ENCODE measurements at places on chromosomes 1 and 21. TPM values are rescaled to one million over a fixed set of nuclear protein-coding genes. Genes with fewer than 3 reads are reported as not detected.

DNA sequence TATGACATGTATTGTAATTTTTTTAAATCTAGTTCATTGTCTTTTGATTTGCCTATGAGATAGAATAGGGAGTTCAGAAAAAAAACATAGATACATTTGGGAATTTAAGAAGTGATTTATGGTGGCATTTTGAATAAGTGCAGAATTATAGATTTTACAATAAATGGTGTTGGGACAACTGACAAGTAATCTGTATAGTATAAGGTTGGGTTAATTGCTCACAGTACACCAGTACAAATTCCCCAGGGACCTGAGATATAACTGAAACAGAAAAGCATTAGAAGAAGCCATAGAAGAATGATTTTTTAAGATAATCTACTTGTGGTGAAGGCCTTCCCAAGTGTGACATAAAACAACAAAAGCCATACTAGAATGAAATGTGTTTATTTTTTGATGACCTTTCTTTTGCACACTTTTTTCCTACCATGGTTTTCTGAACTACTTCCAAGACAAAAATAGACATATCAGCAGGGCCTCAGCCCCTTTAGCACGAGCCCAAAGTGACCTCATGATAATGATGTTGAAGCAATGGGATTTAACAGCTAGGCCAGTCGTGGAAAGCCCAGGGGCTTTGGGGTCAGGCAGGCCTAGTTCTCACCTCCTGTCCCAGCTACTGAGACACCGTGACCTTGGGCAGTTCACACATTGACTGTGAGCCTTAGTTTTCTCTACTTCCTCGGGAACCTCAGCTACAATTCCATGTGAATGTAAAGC lies 87.4 kb downstream of the GREM2 start:
- no peak for DNase-seq
- H3K4me3 ChIP-seq, result no peak overlapping the region
- no peaks in the 10 kb centered on the region for H3K27me3 ChIP-seq
- H3K27ac ChIP-seq, result no peak overlapping the region

DNA sequence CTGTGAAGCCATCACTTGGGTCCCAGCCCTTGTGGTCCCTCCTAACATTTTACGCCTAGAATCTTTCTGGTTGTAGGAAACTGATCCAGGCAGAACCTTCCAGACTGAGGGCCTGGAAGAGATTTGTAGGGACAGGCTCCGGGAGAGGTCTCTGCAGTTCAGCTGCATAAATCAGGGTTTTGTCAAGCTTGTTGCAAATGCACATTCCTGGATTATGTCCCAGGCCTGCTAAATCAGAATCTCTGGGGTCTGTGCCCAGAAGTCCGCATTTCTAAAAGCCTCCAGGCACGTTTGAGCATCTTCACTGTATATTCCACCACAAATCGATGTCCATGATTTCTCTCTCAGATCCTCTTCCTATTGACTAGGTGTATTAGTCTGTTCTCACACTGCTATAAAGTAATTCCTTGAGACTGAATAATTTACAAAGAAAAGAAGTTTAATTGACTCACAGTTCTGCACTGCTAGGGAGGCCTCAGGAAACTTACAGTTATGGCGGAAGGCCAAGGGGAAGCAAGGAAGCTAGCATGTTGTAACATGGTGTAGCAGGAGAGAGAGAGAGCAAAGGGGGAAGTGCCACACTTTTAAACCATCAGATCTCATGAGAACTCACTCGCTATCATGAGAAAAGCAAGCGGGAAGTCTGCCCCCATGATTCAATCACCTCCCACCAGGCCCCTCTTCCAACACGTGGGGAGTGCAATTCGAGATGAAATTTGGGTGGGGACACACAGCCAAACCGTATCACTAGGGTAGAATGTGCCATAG lies 1.2 kb upstream of the FHAD1 start:
- H3K4me3 ChIP-seq, result no peak overlapping the region
- H3K27ac ChIP-seq, result no peak overlapping the region
- no peak for DNase-seq
- no peaks in the 10 kb centered on the region for H3K36me3 ChIP-seq

F13B gene
- not detected for polyA plus RNA-seq

DNA sequence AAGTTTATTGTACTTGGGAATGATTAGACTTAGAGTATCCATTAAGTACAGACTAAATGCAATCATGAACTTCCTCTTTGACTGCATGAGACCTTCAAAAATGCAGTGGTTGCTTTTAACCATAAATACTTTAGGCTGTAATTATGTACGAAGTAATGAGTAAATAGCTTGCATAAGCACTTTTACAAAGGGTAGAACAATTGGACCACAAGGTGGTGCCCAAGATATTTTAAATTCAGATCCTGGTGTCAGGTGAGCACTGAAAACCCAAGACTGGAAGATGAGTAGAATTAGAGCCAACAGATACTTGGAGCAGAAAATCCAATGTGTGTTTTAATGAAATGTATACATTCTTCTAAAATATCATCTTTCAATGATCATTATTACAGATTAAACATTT lies 43.4 kb upstream of the RHOU start:
- no peaks in the 10 kb centered on the region for H3K36me3 ChIP-seq
- DNase-seq, result peak; percentile 39
- no peaks in the 10 kb centered on the region for H3K4me1 ChIP-seq
- H3K27ac ChIP-seq, result no peak overlapping the region
- H3K4me3 ChIP-seq, result no peak overlapping the region

- no peaks in the 10 kb centered on the region for H3K27me3 ChIP-seq
- no peak overlapping the region for H3K27ac ChIP-seq
- H3K4me1 ChIP-seq, result no peaks in the 10 kb centered on the region
- H3K4me3 ChIP-seq, result no peak overlapping the region
- H3K36me3 ChIP-seq, result peaks cover 17% of the 10 kb centered on the region
Measured at GRCh38 chr1:19363536-19364152, 51.5 kb downstream of the SLC66A1 start.

DNA sequence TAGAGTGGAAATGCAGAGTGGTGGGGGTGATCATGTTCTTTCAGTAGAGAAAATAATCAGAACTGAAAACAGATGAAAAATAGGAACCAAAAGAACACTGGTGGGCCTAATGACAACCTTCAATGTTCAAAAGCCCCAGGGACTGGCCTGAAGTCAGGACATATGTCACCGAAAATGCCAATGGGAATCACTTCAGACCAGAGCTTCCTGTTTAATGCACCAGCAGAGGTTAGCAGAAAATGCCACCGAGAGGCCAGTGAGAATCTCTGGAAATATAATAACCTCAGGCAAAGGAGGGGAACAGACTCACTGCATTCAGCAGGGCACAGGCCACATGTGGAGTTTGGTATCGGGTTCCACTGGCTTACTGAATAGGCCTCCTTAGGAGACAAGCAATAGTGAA lies 15.9 kb upstream of the CD58 start:
- no peak for DNase-seq
- no peak overlapping the region for H3K27ac ChIP-seq
- no peaks in the 10 kb centered on the region for H3K36me3 ChIP-seq
- no peak overlapping the region for H3K4me3 ChIP-seq

- no peak for DNase-seq
- peaks cover 17% of the 10 kb centered on the region for H3K4me1 ChIP-seq
- no peaks in the 10 kb centered on the region for H3K36me3 ChIP-seq
- no peak overlapping the region for H3K4me3 ChIP-seq
- H3K27ac ChIP-seq, result no peak overlapping the region
Measured at GRCh38 chr1:205225901-205226765, 1.6 kb upstream of the TMCC2 start.

DNA sequence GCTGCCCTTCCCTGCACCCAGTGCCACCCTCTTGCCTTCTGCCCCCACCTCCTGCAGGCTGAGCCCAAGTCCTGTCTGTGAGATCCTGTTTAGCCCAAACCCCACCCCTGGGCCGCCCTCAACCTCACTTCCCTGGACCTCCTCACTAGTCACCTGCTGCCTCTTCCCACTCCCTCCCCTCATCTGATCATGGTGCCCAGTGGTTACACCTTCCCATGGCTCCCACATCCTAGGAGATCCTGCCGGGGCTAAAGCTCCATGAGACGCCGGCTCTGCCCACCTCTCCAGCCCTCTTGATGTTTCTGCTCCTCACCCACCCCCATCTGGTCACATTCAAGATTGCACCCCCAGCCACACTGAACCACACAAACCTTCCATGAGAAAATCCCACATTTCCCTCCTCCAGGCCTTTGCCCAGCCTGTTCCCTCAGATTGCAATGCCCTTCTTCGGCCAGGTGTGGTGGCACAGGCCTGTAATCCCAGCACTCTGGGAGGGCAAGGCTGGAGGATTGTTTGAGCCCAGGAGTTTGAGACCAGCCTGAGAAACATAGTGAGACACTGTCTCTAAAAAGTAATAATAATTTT lies 17.0 kb downstream of the TTC39A start:
- H3K36me3 ChIP-seq, result no peaks in the 10 kb centered on the region
- H3K27me3 ChIP-seq, result no peaks in the 10 kb centered on the region
- no peak overlapping the region for H3K27ac ChIP-seq
- DNase-seq, result no peak
- no peaks in the 10 kb centered on the region for H3K4me1 ChIP-seq

GRCh38 chr1:234069760-234070159 lies 165.3 kb downstream of the SLC35F3 start:
- H3K4me1 ChIP-seq, result peaks cover 3% of the 10 kb centered on the region
- no peak overlapping the region for H3K27ac ChIP-seq
- DNase-seq, result no peak

DNA sequence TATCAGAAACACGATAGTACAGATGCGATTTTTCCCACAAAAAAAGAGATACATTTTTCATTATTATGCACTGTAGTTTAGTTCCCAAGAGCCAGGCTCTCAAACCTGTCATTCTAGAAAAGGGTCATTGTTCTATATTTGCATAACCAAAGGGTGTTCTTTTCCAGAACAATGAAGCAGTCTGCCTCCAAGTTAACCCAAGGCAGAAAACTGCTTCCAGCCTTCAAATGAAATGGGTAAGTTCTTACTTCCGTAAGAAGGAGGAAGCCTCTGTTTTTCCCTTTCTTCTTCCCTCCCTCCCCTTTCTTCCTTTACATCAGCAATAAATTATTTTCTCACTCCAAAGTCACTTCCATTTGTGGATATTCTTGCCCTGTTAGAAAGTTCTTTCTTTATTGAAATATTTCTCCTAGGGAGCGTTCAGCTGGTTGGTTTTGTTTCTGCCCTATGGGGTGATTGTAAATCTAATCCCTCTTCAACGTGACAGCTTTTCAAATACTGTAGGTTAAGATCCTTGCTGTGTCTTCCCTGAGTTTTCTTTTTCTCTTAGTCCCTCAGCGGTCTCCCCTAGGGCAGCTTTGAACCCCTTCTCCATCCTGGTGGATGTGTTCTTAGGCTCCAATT lies 77.3 kb upstream of the PTGFRN start:
- H3K4me3 ChIP-seq, result no peak overlapping the region
- no peaks in the 10 kb centered on the region for H3K4me1 ChIP-seq
- no peak overlapping the region for H3K27ac ChIP-seq
- H3K27me3 ChIP-seq, result peaks cover 4% of the 10 kb centered on the region
- no peaks in the 10 kb centered on the region for H3K36me3 ChIP-seq

DNA sequence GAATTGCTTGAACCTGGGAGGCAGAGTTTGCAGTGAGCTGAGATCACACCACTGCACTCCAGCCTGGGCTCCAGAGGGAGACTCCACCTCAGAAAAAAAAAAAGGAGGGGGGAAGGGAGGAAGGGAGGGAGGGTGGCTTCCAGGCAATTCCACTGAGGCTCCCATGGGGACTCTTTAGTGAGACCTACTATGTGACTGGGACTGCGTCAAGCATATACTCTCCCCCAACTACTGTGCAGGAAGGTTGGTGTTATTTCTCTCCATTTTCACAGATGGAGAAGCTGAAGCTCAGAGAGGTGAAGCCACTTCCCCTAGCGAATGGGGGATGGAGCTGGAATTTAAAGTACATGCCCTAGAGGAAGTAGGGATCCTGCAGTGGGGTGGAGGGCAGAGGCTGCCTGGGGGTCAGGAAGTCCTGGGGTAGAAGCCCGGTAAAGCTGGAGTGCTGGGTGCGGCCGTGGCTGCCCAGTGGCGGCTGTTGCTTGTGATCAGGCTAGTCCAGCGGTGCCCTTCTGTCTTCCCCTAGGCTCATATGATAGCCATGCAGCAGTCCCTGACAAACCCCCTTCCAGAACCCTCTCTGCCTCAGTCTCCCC lies 40.3 kb downstream of the RAP1GAP start:
- DNase-seq, result no peak
- no peaks in the 10 kb centered on the region for H3K27me3 ChIP-seq
- no peaks in the 10 kb centered on the region for H3K4me1 ChIP-seq
- H3K27ac ChIP-seq, result no peak overlapping the region

DNA sequence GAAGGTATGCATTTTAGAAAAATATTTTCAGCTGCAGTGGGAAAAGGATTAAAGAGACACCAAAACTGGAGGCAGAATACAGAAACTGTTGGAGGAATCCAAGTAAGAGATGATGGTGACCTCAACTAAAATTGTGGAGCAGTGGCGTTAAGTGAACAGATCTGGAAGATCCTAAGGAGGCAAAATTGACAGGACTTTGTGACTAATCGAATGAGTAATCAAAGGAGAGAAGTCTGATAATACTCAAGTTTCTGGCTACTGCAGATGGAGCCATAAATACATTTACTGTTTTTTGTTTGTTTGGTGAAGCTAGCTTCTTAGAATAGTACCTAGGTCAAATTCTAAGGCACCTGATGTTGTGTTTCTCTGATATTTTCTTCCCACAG lies 3.1 kb downstream of the CTBS start:
- DNase-seq, result no peak
- H3K4me1 ChIP-seq, result peaks cover 26% of the 10 kb centered on the region
- H3K27me3 ChIP-seq, result no peaks in the 10 kb centered on the region
- no peak overlapping the region for H3K4me3 ChIP-seq

- no peaks in the 10 kb centered on the region for H3K36me3 ChIP-seq
- no peak overlapping the region for H3K27ac ChIP-seq
- H3K4me3 ChIP-seq, result no peak overlapping the region
- DNase-seq, result no peak
Measured at GRCh38 chr21:42674351-42674940, 21.0 kb downstream of the PDE9A start.

FAM167B gene
- polyA plus RNA-seq, result 1.8 TPM

- no peaks in the 10 kb centered on the region for H3K4me1 ChIP-seq
- H3K4me3 ChIP-seq, result no peak overlapping the region
- no peaks in the 10 kb centered on the region for H3K36me3 ChIP-seq
- no peak for DNase-seq
- H3K27me3 ChIP-seq, result no peaks in the 10 kb centered on the region
Measured at GRCh38 chr1:178953034-178953433, 72.7 kb upstream of the FAM20B start.

GRCh38 chr1:164519426-164519825 lies 39.6 kb upstream of the PBX1 start:
- DNase-seq, result no peak
- no peaks in the 10 kb centered on the region for H3K27me3 ChIP-seq

C1orf141 gene
- not detected for polyA plus RNA-seq
